ENCODE measurements at places on chromosomes 1 and 21.

- DNase-seq: no peak
Observed at GRCh38 chr1:237851210-237851845, 39.4 kb downstream of the ZP4 start.

- DNase-seq: no peak
Observed at GRCh38 chr21:26130249-26130881, 40.2 kb downstream of the APP start.

- no peak for DNase-seq
Observed at GRCh38 chr1:184664661-184665060, 90.0 kb downstream of the EDEM3 start.

DNA sequence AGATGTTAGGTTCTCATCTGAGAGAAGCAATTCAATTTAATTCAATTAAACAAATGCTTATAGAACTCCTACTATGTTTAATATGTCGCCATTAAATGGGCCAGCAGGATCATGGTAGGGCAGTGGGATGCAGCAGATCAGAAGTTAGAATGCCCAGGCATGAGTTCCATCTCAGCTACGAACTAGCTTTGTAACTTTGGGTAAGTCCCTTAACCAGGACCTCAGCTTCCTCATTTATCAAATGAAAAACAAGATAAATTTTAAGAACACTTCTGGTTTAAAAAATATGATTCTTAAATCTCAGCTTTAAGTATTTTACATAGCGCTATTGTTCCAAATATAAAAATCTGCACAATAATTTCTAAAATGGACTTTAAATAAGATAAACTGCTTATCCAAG lies 67.5 kb upstream of the GFI1 start:
- DNase-seq: no peak

GRCh38 chr1:231584117-231584516 lies 42.5 kb upstream of the DISC1 start:
- peak; percentile 38 for DNase-seq

DNA sequence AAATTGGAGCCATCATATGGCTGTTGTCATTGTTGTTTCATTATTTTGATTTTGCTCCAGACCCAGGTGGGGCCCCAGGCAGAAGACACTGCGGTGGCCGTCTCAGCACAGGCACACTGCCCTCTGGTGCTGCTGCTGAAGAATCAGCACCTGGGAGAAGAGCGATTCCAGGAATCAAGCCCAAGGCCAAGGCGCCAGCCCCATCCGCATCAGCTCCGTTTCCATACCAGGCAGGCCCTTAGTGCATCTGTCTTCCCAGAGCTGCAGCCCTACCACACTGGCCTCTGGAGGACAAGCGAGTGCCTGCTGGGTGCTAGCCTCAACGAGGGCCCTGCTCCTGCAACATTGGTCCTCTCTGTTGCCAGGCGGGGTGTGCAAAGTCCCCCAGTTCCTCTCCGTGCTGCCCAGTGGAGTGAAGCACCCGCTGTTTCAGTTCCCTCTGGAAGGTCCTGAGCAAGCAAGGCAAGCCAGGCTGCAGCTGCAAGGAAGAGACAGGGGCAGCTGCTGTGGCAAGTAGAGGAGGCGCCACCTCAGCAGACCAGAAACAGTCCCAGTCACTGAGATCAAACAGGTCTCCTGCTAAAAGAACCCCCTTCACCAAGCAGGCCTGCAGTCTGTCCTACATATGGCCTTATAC lies 5.2 kb downstream of the GRIK3 start:
- DNase-seq: no peak

GRCh38 chr1:202254454-202255252 lies 61.1 kb downstream of the LGR6 start:
- DNase-seq: no peak

DNA sequence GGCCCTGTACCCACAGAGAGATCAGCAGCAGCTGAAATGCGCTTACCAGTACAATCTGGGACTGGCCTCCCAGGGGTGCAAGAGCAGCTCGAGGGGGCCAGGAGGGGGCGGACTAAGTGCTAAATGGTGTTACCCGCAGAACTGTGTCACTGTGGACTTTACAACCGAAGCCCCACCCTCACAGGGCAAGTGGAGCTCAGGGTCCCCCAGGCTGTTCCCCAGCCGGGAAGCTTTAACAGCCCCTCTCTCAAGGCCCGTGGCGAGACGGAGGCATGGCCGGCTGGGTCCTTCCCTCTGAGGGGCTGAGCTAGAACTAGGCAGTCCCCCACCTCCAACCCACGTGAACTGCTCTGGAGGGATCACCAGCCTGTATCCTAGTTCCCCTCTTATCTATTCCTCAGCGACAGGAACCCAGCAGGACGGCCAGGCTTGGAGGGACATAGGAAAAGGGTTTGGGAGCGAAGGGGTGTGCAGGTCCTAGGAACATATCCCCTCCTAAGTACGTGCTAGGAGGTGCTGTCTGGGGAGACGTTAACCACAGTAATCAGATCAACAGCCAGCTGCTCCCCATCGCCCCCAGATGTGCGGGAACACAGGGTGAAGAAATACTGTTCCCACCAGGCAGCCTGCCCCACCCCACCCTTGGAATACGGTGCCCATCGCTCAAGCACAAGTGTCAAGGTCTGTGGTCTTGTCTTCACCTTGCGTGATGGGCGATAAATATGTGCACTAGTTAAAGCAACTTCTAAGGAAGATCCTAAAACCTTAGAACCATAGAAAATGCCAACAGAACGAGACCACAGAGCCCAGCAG lies 24.4 kb downstream of the ZBTB17 start:
- DNase-seq: no peak

GRCh38 chr1:87644033-87644578 lies 315.4 kb downstream of the LMO4 start:
- DNase-seq: no peak

GRCh38 chr1:158148468-158148867 lies 32.2 kb upstream of the CD1D start:
- no peak for DNase-seq

GRCh38 chr1:6580593-6581409 lies 1.0 kb downstream of the ZBTB48 start:
- no peak for DNase-seq

DNA sequence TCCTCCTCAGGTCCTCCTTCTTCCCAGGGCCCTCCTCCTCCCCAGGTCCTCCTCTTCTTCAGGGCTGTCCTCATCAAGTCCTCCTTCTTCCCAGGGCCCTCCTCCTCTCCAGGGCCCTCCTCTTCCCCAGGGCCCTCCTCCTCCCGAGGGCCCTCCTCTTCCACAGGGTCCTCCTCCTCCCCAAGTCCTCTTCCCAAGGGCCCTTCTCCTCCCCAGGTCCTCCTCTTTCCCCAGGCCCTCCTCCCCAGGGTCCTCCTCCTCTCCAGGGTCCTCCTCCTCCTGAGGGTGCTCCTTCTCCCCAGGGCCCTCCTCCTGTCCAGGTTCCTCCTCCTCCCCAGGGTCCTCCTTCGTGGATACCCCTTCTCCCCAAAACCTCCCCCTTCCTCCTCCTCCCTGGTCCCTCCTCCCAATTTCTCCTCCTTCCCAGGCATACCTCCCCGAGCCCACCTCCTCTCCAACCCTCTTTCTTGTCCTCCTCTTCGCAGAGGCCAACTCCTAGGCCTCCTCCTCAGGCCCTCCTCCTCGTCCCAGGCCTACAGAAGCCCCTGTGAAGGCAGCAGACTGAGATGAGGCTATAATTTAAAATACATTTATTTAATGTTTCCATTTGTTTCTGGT lies 29.5 kb downstream of the WNT9A start:
- no peak for DNase-seq

GRCh38 chr21:41856572-41856971 lies 22.6 kb downstream of the PRDM15 start:
- no peak for DNase-seq

DNA sequence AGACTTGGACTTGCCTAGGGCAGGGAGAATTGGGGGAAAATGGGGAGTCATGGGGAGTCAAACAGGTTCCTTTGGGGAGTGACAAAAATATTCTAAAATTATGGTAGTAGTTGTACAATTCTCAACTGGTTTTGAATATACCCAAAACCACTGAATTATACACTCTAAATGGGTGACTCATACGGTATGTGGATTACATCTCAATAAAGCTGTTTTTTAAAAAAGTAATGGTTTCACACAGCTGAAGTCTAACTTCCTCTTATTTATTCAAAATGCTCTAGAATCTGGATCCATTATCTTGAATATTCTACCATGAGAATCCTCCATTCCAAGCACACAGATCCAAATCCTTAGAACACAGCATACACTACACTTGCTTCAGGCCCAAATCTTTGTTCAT lies 11.1 kb downstream of the EIF4G3 start:
- DNase-seq: no peak

- no peak for DNase-seq
Observed at GRCh38 chr1:178579562-178579961, 66.7 kb downstream of the TEX35 start.

GRCh38 chr21:43274022-43274945 lies 105.5 kb downstream of the CRYAA start:
- DNase-seq: no peak

DNA sequence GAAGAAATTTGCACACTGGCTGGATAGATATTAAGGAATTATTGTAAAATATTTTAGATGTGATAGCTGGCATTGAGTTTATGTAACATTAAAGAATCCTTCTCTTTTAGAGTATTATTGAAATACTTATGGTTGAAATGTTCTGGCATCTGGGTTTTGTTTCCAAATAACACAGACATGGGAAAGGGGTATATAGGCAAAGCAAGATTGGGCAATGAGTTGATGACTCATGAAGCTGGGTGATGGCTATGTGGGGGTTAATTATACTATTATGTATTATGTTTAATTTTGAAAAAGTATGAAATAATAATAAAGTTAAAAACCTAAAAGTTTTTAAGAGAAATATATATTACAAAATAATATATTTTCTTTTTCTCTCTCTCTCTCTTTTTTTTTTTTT lies 12.5 kb upstream of the PTPN14 start:
- no peak for DNase-seq

DNA sequence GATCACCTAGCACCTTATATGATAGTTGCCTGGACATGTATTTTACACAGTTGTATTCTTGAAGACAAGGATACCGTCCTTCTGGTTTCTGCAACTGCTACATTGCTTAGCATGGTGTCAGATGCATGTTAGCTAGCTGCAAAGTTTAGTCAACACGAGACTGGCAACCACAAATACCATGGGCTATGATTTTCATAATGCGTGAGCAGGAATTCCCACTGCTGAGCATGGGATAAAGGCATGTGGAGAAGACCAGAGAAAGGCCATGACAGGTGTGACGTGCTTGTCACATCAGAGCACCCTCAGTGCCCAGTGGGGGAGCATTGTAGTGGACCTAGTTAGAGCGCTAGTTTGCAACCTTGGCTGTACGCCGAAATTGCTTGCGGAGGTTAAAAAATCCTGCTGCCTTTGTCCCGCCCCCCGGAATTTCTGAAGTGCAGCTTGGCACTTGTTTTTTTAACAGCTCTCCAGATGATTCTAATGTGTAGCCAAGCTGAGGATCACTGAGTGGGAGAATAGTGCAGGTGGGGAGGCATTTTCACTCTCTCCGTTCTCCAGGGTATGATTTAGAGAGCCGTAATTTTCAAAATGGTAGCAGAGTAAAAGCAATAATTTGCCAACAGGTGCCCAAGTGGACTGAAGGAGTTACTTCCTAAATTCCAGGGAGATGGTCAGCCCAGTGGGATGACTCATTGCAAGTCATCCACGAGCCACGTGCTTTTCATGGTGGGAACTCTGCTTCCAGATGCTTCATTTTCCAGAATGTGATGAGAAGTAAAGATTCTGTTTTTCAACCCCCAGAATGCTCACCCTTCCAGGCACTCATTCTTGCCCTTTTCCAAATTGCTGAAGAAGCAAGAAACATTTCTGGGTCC lies 81.0 kb downstream of the CNIH3 start:
- DNase-seq: peak; percentile 31

- DNase-seq: no peak
Observed at GRCh38 chr1:110620250-110620615, 14.1 kb upstream of the KCNA2 start.

- DNase-seq: no peak
Observed at GRCh38 chr1:214702556-214702955, 99.6 kb downstream of the CENPF start.

- no peak for DNase-seq
Observed at GRCh38 chr1:229699613-229700267, 73.7 kb downstream of the URB2 start.

DNA sequence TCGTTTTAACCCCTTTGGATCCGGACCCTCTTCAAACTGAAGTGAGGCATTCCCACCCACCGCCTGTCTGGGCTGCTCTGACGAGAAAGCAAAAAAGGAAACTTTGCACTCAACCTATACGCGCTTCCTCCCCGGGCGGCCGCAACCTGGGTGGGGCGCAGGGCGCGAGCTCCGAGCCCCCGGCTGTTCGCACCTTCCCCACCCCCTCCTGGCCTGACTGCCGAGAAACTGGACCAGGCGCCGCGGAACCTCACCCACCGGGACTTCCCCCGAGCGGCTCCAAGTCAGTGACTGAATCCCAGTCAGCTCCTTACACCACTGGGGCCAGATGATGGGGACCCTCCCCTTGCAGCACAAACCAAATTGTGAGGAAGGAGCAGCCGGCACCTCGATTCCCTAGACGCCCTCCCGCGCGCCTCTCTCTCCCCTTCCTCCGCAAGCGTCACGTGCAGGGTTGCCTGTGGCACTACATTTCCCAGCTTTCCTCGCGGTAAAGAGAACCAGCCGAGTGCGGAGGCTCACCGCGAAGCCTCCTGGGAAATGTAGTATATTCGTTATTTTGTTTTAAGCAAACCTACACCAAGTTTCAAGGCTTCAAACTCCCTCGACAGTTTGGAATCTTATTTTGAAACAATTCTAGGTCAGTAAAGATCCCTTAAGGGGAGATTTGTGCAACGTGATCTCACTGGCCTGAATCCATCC lies at the start of gene RAB29:
Gene RAB29 (minus strand): TSS at position 468 of the 702 bp plus-strand sequence. CDS start 526 bp downstream, outside the sequence.
- DNase-seq: peak; percentile 45

DNA sequence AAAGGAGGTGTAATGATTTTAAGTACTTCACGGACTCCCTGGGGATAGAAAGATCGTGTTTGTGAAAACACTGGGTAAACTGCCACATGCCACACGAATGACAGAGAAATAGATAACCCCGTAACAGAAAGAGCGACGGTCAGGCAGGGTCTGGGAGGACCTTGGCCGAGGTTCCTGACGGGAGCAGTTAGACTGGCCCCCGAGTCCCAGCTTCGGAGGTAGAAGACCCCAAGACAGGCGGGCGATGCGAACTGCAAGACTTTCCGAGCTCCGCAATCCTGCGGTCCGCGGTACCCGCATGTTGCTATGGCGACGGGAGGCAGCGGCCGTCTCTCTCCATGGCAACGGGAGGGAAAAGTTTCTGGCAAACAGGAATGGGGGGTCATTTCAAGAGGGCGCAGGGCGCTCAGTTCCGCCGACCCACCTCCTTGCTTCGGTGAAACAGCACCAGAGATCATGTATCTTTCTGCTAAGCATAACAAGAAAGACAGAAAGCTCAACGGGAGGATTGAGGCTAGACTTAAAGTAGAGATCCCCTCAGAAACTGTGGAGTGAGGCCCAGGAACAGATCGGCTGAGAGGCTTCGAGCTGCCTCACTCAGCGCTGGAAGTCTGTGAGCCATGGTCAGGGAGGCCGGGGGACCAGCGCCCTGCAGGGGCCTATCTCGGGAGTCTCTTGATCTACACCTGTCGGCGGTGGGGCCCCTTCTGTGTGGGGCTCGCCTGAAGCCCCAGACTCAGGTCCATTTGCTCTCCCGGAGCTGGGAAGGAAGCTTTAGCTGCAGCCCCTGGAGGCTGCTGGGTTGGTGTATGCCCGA lies 685 bp upstream of the SYT6 start:
- no peak for DNase-seq

GRCh38 chr1:198620218-198620617 lies 18.6 kb upstream of the PTPRC start:
- no peak for DNase-seq

All from fibroblast of skin of left biceps (primary cell).